ENCODE measurements at places on chromosomes 2 and 18.

DNA sequence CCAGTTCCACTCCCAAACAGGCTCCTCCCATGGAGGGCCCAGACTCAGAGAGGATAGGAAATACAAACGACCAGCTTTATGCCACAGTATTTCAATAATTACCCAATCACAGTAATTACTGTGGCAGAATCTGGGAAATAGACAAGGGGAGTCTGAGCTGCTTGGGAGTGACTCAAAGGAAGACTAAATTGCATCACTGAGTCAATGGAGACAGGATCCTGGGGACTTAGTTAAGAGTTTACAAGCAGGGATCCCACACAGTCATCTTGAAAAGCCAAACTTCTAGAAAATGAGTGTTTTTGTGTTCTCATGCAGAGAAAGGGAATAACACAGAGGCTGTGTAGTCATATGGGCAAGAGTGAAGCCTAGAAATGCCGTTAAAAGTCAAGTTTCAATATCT is 1142.1 kb downstream of the CNTNAP5 start:
- no peak for DNase-seq

DNA sequence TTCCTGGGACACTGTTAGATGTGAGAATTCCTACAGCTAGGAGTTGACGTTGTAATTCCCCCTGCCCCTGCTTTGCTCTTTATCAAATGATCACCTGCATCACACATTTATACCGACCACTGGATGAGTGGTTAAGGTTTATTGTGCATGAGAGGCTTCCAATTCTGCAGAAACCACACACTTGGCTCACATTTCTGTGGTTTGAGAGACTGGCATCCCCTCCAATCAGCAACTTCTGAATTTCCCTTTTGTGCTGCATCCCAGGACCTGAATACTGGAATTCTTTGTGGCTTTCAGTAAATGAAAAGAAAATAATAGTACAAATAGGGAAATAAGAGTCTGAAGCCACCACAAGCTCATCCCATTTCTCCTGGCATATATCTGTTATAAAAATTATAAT is 628.7 kb upstream of the PIK3C3 start:
- DNase-seq = no peak

- DNase-seq = no peak
These were observed 65.3 kb downstream of the MREG start for GRCh38 chr2:215948051-215948450.

DNA sequence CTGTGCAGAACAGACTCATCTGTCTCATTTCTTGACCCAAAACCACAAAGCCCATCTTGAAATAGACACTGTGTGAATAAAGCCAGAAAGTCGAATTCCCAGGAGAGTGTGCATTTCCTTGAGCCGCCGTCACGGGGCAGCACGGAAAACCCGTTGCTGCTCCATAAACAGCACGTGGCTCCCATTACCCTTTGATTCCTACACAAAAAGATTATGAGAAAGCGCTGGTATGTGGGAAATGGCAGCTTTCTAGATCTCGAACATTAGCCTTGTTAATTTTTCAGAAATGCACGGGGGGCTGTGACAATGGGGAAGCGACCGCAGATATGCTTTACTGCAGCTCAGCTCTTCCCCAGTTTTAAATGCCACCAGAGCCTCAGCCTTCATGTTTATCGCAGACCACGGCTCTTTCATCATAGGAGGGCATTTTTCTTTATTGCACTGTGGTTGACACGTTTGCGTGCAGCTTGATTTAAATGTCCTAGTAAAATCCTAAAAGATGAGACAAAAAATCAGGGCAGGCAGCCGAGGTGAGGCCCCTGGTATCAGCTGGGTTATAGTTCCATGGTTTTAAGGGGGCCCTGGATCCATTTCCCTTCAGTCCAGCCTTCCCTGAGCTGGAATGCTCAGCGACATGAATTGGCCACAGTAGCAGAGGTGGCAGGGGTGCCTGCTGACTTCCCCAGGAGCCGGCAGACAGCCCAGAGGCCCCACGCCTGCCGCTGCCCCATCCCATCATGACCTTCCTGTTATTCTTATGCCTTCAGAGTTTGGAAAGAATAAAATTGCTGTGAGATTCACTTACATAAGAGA is 249.3 kb downstream of the NDUFA10 start:
- no peak for DNase-seq

GRCh38 chr2:112155331-112156151 is 17.4 kb downstream of the FBLN7 start:
- peak; percentile 79 for DNase-seq

GRCh38 chr2:3214806-3215404 is 162.7 kb downstream of the EIPR1 start:
- no peak for DNase-seq

DNA sequence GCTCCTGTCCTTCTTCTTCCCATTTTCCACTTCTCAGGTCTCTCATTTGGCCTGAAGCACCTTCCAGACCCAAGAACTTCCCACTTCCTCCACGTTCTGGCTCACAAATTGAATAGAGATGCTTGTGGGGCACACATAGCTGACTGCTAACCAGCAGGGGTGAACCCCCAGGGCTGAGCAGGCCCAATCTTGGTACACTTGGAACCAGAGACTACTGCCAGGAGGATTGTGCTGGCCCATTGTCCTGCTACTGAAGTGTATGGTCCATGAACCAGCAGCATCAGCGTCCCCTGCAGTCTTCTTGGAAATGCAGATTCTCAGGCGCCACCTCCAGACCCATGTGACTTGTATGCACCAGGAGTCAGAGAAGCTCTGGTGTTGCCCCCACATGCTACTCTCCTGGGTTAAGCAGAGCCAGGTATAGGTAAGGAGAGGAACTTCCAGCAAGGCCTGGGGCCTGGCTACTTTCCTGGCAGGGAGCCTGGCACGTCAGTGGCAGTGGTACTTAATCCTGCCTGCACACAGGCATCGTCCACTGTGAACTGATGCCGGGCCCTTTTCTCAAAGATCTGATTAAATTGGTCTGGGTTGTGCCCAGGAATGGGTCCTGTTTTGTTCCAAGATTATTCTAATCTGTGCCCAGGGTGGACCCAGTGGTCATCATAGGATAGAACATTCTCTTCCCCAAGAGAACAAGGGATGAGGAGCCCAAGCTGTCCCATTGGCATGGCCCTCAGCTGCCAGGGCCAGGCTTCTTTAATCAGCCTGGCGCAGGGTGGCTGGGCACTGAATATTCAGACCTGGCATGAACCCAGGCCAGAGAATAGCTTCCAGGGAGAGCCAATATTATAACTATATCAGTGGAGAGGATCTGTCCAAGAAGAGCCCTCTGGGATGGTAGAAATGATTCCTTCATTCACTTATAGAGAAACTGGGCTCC is 248.7 kb downstream of the SOX11 start:
- no peak for DNase-seq

- no peak for DNase-seq
These were observed 111.3 kb upstream of the TCF4 start for GRCh38 chr18:55699233-55699765.

- DNase-seq = no peak
These were observed 432.1 kb upstream of the DCC start for GRCh38 chr18:51907687-51908597.

GRCh38 chr2:42046819-42047487 is 868 bp upstream of the PKDCC start:
- no peak for DNase-seq

- DNase-seq = peak; percentile 28
These were observed 923 bp downstream of the FIGLA start for GRCh38 chr2:70789304-70790135.

DNA sequence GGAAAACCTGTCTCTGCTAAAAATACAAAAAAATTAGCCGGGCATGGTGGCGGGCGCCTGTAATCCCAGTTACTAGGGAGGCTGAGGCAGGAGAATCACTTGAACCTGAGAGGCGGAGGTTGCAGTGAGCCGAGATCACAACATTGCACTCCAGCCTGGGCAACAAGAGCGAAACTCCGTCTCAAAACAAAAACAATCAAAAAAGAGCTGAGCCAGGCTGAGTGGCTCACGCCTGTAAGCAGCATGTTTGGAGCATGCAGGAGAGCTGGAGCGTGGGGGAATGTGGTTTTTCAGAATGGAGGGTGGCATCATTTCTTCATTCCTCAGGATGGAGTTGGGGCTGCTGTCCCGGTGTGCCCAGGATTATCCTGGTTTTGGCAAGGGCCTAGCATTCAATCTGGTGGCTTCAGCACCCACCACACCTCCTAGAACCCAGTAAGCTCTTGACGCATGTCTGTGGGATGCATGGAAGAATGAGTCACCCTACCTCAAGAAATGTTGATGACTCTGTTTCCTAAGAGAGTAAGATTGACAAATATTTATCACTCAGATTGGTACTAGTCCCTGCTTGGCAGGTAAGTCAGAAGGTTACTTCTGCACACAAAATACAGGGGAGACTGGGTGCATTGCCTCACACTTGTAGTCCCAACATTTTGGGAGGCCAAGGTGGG is 90.2 kb upstream of the ODC1 start:
- no peak for DNase-seq

DNA sequence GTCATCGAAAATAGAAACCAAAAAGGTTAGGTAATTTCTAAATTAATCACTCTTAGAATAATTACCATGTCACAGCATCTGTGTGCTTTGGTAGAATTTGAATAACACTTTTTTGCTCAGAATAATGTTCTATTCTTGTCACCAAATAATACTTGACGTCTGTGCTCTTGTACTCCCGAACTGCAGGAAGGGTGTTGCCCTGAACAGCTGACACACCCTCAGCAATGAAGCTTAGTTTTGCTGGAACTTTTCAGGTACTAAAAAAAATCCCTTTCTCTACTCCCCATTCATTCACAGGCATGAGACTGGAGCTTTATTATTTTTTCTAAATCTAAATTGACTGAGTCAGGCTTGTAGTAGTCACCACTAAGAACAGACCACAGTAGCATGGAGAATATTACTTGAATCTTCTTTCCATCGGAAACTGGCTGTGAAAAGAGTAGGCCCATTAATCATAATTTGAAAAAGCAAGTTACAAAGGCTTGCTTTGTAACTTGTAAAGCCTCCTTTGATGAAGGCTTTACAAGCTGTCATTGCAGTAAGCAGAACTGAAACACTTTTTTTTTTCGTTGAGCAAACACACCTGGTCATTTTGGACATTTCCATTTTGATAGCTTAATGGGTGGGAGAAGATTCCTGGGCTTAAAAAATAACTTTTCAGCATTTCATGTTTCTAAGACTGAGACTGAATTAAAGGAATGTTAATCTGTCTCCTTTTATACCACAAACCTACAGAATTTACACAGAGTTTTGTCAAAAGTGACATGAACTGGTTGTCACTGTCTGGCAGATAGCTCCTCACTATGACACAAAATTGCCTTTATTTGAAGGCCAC is 70.3 kb upstream of the PELI1 start:
- DNase-seq = no peak

GRCh38 chr2:205463466-205464025 is 218.8 kb upstream of the NRP2 start:
- DNase-seq = no peak

- DNase-seq = no peak
These were observed 15.9 kb downstream of the CCDC93 start for GRCh38 chr2:117997872-117998454.

GRCh38 chr18:32042337-32042736 is 23.7 kb downstream of the RNF125 start:
- DNase-seq = no peak

- DNase-seq = no peak
These were observed 71.4 kb upstream of the ZNF385B start for GRCh38 chr2:179932786-179933185.

DNA sequence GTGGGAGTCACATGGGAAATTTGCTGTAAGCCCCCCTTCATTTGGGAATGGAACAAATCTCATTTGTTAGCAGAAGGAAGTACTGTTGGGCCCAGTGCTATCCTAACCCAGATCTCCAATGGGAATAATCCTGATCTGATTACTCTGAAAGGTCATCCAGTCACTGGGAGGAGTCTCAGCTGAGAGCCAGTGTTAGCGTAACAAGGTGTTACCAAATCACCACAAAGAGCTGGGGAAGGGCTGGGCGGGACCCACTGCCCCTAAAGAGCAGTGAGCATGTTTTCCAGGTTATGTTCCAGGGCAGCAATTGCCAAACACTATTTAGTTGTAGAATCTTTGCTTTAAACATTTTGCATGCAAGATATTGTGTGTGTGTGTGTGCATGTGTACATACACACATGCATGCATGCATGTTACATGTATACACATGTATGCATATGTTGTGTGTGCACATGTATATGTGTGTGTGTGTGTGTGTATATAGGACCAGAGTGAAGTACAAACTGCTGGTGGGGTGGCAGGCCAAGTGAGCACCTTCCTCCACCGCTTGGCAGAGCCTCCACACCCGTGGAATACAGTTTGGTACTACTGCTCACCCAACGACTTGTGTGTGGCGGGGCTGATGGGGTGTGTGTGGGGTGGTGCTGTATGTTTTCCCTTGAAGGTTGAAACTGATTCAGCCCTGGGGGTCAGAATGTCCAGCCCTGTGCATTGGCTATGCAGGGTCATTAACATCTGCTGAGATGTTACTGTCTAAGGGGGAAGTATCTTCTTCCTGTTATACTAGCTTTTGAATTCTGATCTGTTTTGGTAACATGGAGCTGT is 15.2 kb downstream of the INPP5D start:
- DNase-seq = no peak

GRCh38 chr2:197672371-197672893 is 3.0 kb downstream of the RFTN2 start:
- no peak for DNase-seq

GRCh38 chr2:231211486-231211885 is 13.1 kb downstream of the ARMC9 start:
- no peak for DNase-seq

DNA sequence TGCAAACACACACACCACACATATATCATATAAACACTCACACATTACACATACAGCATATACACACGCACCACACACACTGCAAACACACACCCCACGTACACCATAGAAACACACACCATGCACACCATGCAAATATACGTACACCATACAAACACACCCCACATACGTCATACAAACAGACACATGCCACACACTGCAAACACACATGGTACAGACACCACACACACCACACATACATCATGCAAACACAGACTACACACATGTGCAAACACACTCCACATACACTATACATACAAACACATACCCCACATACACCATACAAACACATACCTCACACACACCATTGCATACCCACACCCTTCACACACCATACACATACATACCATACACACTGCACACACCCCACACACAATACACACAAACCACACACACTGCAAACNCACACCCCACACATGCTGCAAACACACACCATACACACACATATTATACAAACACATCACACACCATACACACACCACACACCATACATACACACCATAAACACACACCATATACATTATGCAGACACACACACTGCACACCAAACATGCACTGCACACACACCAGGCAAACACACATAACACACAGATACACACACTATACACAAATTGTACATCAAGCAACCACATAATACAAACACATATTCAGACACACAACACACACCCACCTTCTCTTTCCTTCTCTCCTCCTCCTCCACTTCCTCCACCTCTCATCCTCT is 120.4 kb downstream of the SEPTIN10 start:
- DNase-seq = no peak

- DNase-seq = no peak
These were observed 863 bp upstream of the SIX2 start for GRCh38 chr2:45009928-45010701.
